ENCODE measurements at places on chromosomes 3 and 15.

DNA sequence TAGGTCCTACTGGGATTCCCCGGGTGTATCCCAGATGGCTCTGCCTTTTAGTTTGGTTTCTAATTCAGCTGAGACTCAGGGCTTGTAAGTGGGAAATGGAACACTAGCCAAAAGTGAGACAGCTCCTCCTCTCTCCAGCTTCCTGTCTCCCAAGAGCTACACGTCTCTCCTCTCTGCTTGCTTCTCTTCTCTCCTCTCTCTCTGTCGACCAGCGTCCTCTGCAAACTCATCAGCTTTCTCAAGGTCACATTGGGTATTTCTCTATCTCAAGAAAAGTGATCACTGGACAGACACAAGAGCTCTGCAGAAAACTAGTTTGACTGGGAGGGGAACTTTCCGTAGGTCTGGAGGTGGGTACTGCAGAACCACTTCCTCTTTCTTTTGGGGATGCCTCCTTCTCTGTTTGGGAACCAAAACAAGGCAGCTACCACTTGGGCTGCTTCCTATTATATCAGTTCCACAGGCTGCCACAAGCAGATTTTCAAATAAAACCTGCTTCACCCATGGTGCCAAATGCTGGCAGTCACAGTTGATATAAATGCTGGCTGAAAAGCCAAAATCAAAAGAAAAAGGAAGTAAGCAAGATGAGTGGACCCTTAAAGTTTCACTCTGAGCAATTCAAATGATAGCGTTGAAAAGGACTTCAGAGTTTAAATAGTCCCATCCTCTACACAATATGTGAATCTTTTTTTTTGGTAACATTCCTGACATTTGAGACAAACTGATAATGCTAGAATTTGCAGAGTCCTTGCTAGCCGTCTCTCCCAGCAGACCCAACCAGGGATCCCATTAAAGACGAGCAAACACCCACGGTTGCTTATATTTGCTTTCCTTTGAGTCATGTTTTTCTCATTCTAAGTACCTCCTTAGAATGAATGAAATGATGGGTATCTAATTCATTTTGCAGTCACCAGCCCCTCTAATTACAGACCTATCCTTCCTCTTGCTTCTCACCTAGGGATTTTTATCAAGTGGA is 7.2 kb upstream of the DYNC1LI1 start:
- peak; percentile 5 for DNase-seq

GRCh38 chr15:77032052-77032646 is 37.2 kb downstream of the PSTPIP1 start:
- DNase-seq, result peak; percentile 1

DNA sequence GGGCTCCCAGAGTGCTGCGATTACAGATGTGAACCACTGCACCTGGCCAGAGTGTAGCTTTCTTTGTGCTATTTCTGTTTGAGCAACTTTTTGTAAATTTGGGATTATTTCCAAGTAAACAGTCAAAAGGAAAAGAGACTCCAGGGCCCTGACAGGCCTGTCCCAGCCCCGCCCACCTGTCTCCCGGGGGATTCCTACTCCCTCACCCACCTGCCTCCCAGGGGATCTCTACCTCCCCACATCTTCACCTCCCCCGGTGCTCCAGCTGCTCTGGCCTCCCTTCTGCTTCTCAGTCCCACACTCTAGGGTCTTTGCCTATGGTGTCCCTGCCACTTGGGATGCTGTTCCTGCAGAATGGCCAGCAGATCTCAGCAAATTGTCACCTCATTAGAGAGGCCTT is 7.0 kb downstream of the RHCG start:
- DNase-seq, result no peak

DNA sequence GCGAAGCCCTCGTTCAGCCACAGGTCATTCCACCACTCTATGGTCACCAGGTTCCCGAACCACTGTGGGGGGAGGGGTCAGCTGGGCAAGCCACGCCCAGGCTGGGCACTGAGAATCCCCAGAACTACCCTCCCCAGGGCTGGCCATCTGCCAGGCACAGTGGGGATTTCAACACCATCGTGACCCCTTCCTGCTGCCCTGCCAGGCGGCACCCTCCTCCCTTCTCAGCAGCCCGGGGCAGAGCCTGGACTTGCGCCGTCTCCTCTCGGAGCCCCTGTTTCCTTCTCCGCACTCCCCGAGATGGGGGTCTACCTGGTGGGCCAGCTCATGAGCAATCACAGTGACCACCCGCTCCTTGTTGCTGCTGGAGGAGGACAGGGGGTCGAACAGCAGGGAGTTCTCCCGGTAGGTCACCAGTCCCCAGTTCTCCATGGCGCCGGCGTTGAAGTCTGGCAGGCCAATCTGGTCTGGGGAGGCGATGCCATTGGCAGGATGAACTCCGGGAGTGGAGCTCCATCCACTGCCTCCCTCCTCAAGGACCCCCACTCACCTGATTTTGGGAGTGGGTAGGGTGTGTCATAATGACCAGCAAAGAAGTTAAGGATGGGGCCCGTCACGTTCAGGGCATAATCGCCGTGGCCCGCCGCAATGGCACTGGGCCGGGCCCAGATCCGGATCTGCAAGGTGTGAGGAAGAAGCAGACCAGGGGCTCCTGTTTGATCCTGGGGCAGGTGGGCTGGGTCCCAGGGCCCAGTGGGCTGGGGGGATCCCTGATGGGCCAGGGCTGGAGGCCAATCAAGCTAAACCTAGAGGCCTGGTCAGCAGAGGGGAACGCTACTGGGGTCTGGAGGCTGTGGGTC is 10.5 kb downstream of the ANPEP start:
- DNase-seq, result no peak

GRCh38 chr3:129504471-129505100 is 23.9 kb upstream of the RHO start:
- no peak for DNase-seq

DNA sequence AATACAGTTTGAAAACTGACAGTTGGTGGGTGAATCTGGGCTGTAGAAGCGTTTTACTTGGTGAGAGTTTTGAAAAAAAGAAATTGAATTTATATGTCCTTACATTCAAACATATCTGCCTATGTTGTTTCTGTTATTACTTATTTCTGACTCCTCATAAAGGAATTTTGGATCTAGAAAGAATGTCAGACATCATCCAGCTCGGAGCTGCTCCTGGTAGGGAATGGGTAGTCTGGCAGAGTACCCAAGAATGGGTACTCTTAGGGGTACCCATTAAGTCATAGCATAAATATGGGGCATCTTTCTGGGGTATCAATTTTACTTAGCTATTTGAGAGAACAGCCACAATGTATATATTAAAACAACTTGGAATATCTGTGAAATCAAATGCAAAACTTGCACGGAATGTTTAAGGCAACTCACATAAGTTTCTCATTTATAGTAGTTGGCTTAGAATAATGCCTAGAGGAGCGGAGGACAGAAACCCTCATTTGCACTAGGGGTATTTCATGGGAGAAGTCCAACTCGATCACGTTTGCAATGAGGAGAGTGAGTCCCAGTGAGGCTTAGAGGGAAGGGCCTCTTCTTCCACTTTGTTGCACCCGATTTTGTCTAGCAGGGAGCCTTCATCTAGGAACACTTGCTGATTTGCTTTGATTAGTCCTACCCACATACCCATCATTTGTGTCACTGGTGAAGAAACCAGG is 2.4 kb upstream of the LARP6 start:
- DNase-seq, result no peak

DNA sequence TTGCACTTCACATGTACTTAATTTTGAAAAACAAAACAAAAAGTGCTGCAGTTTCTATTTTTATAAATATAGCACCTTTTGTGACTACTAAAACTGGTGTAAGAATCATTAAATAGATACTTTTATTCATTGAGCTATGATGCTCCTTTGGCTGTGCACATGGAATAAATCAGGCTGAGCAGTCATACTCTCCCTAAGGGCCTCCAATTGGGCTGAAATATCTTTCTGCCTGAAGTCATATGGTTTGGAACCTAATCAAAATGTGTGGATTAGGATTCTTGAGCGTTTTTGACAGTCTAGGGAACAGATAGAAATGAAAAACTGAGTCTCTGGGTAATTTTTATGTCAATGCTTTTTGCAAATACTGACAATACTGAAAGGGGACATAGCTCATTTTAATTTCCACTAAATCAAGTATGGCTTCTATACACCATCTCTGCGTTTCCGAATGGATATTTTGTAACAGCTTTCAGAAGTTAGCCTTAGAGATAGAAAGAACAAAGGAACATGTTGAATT is 392.2 kb upstream of the ROBO1 start:
- no peak for DNase-seq

DNA sequence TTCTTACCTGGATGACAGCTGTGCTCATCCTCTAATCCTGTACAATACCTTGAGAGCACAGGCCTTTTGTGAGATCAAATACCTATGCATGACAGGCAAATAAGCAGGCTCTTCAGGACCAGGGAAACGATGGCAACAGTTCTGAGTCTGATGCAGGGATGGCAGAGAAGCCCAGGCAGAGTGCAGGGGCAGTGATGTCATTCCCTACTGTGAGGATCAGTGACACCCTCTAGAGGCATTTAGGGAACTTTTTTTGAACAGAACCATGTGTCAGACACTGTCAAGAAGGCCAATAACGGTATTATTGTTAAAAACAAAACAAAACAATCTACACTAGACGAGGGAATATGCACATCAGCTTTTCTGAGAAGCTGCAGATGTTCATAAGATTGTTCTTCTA is 314.8 kb upstream of the CTDSPL start:
- DNase-seq, result no peak

GRCh38 chr3:148759430-148759829 is 61.7 kb downstream of the AGTR1 start:
- no peak for DNase-seq

GRCh38 chr3:33229947-33230346 is 11.3 kb upstream of the SUSD5 start:
- DNase-seq, result no peak

- DNase-seq, result no peak
These were observed 459.4 kb upstream of the TPRG1 start for GRCh38 chr3:188712248-188712924.

Data from stimulated activated CD4-positive, alpha-beta T cell treated with anti-CD3 and anti-CD28 coated beads, Interleukin-15, amount 100 ng/mL, for 24 hours (primary cell).